ENCODE measurements at places on chromosomes 12 and 14. TPM values are rescaled to one million over a fixed set of nuclear protein-coding genes. Genes with fewer than 3 reads are reported as not detected.

The CNTN1 gene
- 1.8 TPM for total RNA-seq

GRCh38 chr14:35414365-35414764 is 9.8 kb upstream of the NFKBIA start:
- H3K4me1 ChIP-seq, result peaks cover 51% of the 10 kb centered on the region
- H3K4me3 ChIP-seq, result peak overlapping the region; percentile 40
- H3K36me3 ChIP-seq, result no peaks in the 10 kb centered on the region

- no peak overlapping the region for H3K4me3 ChIP-seq
- peaks cover 59% of the 10 kb centered on the region for H3K4me1 ChIP-seq
- H3K27ac ChIP-seq, result peak overlapping the region; percentile 80
- H3K36me3 ChIP-seq, result no peaks in the 10 kb centered on the region
- H3K27me3 ChIP-seq, result no peaks in the 10 kb centered on the region
These were observed 14.9 kb upstream of the MCRS1 start for GRCh38 chr12:49582850-49583249.

- no peak overlapping the region for H3K4me3 ChIP-seq
- H3K27me3 ChIP-seq, result no peaks in the 10 kb centered on the region
- peaks cover 13% of the 10 kb centered on the region for H3K4me1 ChIP-seq
- H3K27ac ChIP-seq, result no peak overlapping the region
- peaks cover 8% of the 10 kb centered on the region for H3K36me3 ChIP-seq
These were observed 446.8 kb upstream of the SOX5 start for GRCh38 chr12:24396224-24396623.

DNA sequence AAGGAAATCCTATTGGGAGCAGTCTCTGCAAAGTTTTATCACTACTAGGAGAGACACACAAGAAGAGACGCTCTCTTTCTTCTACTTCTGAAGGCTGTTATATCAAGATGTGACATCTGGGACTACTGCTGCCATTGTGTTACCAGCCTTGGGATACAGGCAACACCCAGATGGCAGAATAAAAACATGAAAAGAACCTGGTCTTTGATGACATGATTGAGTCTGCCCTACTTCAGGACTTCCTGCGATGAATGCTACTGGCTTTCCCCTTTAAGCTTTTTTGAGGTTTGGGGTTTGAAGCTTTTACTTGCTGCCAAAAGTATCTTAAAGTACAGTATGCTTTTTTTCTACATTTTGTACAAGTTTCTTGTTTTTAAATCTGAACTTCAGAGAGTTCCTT is 29.2 kb upstream of the TRHDE start:
- no peaks in the 10 kb centered on the region for H3K27me3 ChIP-seq
- peaks cover 12% of the 10 kb centered on the region for H3K4me1 ChIP-seq
- no peaks in the 10 kb centered on the region for H3K36me3 ChIP-seq
- H3K27ac ChIP-seq, result no peak overlapping the region
- no peak overlapping the region for H3K4me3 ChIP-seq
- no peak for DNase-seq
